Effector CD8-positive, alpha-beta T cell (primary cell): ENCODE measurements at places on chromosomes 7 and 10.

DNA sequence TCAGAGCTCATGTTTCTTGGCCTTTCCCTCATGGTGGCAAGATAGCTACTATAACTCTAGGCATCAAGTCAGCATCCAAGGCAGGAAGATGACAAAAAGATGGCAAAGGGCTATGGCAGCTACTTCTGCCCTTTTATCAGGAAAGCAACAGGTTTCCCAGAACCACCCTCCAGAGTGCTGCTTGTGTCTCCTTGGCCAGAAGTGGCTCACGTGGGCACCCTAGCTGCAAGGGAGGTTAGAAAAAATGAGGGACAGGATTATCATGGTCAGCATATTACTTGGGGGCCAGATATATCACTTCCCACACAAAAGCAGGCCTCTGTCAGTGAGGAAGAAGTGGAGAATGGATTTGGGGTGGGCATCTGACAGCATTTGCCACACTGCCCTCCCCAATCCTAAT is 24.3 kb upstream of the C10orf105 start:
- no peak for DNase-seq

- DNase-seq = no peak
Observed at GRCh38 chr10:75655791-75656451, 224.5 kb downstream of the LRMDA start.

- no peak for DNase-seq
Observed at GRCh38 chr10:29917311-29917710, 142.1 kb downstream of the JCAD start.

DNA sequence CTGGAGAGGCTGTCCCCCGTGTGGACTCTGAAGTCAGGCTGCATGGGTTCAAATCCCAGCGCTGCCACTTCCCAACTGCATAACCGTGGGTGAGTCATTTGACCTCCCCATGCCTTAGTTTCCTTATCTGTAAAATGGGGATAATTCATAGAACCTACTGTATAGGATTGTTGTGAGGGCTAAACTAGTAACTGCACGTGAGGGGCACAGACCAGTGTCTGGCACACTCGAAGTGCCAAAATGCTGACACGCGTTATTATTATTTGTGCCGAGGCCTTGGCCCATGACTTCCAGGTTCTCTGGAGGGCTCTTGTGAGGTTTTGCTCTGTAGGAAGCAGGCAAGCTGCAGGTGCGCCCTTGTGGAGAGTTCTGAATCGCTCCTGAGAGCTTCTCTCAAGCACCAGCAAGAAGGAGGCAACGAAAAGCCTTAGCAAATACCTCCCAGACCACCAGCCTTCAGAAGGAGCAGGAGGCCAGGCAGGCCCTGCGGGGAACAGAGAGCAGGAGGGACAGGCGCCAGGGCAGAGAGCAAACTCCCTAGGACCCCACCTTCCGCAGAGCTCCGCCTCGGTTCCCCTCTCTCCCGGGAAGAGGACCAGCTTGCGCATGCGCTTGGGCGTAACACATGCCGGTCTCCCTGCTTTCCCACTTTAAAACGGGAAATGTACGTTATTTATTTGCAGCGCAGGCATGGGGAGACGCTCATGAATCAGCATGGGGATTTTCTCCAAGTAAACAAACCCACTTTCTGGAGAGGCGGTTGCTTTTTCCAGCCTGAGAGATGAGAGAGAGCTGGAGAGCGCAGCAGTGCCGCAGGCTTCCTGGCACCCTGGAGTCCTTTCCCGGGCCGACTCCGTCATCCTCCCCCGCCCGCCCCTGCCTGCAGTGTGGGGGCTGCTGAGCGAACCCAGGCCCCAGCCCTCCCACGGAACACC is 39.6 kb downstream of the SORCS3 start:
- no peak for DNase-seq
